ENCODE measurements at places on chromosomes 2 and 18. TPM values are rescaled to one million over a fixed set of nuclear protein-coding genes. Genes with fewer than 3 reads are reported as not detected.

GRCh38 chr2:217413193-217413592 is 553.3 kb upstream of the TNP1 start:
- DNase-seq = no peak

CSRNP3 gene
- total RNA-seq = 1.9 TPM

CIB4 gene
- total RNA-seq = not detected

GRCh38 chr18:63307551-63308200 is 11.9 kb downstream of the BCL2 start:
- no peak for DNase-seq

DNA sequence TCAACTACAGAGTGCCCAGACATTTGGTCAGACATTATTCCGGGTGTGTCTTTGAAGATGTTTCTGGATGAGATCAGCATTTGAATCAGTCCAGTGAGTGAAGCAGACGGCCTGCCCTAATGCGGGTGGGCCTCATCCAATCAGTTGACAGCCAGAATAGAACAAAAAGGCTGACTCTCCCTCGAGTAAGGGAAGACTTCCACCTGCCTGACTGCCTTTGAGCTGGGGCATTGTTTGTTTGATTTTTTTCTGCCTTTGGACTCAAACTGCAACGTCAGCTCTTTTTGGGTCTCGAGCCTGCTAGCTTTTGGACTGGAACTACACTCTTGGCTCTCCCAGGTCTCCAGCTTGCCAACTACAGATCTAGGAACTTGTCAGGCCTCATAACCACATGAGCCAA is 111.7 kb upstream of the AGAP1 start:
- no peak for DNase-seq

GRCh38 chr2:65781756-65782155 is 349.4 kb upstream of the SPRED2 start:
- no peak for DNase-seq

DNA sequence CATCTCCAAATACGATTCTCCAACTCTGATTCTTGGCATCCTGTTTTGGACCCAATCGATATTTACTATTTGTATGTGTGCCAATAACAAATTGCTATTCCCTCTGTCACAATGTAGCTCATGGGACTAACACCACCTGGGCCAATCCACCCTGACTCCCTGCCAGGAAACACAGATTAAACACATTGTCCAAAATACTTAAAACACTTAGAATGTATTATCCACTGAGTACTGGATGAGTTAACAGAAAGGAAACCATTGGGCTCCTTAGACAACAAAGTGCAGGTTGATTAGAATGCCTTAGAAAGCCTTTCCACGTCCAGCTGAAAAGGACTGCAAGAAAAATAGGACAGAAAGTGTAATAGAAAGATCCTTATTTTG is 79.4 kb upstream of the ARHGAP28 start:
- no peak for DNase-seq

DNA sequence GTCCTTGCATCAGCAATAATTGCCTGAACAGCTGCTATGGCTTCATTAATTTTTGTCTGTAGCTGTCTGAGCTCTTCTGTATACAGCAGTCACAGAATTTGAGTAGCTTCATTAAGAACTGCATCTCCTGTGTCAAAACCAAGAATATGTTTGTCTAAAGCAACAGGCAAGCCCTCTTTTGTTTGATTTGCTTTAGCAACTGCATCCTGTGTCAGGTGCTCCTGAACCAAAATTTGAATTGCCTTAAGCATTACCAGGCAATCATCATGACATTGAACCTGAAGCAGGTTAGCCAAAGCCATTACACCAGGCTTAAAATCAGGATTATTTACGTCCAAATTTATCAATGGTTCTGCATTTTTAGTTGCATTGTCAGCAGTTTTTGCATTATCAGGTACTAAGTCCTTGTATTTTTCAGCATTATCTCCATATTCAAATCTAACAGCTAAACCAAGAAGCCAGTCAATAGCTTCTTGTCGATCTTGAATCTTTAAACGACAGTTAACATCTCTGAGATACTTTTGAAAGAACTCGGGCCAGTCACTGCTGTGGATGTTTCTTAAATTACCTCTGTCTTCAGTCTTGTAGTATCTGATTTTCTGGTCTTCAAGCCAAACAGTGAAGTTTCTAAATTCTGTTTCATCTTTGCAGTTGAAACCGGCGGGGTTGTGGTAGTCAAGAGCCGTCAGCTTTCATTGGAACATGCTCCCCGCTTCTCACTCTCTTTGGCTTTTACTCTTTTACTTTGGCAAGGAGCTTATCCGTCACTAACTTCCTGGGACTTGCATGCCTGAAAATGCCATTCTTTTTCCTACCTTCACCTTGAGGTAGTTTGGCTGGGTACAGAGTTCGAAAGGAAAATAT is 42.2 kb downstream of the MERTK start:
- no peak for DNase-seq

GRCh38 chr2:19559596-19560240 is 201.3 kb upstream of the OSR1 start:
- no peak for DNase-seq

All from upper lobe of right lung (tissue), 1 donor.